NCI-H2081 treated with DMSO at 0.1 percent for 48 hours (cell line): ENCODE measurements at places on chromosomes 7 and 10.

DNA sequence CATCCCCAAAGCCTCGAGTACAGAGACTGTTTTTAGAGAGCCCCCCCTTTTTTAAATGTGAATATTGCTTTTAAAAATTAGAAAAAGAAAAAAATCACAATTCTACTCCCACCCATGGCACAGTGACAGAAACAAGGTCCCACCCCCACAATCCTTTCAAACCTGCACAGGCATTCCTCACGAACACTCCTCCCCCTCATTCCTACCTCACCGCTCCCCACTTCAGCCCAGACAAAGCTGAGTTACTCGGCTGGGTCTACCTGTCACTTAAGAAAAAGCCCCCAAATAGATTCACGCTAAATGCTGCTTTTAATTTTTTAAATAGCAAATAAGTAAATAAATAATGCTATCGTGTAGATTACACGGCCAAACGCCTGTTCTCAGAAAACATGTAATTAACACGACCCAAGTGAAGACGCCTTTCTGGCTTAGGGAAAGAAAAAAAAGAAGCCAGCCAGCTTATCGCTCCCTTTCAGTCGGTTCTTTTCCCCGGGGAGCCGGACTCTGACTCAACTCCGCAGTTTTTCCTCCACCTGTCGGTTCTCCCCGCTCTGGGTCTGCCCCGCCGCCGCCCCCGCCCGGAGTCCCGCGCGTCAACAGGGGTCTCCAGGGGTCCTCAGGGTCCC is 739 bp downstream of the MPP7 start:
- DNase-seq = no peak

DNA sequence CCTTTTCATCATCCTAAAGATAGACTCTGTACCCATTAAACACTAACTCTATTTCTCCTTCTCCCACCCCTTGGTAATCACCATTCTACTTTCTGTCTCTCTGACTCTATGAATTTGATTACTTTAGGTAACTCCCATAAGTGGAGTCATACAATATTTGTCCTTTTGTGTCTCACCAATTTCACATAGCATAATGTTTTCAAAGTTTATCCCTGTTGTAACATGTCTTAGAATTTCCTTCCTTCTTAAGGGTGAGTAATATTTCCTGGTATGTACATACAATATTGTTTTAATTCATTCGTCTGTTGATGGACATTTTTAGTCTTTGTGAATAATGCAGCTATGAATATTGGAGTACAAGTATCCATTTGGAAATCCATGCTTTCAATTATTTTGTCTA is 50.9 kb upstream of the CDCA7L start:
- no peak for DNase-seq

DNA sequence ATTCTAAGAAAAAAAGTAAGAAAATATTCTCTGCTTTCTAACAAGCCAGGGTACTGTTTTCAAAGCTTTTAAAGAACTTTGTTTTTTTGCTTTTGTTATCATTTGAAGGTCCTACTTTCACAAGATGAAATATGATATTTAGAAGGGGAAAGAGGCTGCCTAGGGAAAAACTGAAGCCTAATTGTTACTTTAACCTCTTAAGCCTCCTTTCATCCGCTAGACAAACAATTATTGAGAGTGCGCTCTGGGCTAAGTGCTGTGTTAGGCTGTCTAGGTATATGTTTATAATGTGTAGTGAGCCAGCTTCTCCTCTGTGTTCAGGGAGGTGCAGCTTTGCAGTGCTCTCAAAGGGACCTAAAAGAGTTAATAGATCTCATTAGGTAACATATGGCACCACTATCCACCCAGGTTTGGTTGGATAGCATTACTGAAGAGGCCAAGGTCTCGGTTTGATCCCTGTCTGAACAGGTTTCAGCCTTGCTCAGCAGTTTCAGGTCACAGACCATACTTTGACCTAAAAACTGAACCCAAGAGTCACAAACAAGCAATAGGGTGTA is 17.9 kb downstream of the PDK4 start:
- DNase-seq = no peak

DNA sequence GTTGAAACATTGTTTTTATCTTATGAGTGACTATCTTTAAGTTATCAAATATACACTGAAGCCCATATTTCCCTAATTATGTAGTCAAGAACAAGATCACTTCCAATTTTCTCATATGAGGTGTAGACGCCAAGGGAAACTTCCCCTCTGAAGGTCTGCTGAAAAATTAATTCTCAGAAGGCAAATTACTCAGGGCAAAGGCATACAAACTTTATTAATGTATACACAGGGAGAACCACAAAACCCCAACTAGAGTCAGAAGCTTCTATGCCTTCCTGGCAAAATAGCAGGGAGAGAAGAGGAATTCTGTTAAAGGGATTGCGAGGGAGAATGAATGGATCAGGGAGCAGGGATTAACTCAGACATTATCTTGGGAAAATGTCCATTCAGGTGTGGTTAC is 83.4 kb downstream of the DOCK4 start:
- no peak for DNase-seq
